Sigmoid colon (tissue), 7 donors: ENCODE measurements at places on chromosomes 3 and 15.

DNA sequence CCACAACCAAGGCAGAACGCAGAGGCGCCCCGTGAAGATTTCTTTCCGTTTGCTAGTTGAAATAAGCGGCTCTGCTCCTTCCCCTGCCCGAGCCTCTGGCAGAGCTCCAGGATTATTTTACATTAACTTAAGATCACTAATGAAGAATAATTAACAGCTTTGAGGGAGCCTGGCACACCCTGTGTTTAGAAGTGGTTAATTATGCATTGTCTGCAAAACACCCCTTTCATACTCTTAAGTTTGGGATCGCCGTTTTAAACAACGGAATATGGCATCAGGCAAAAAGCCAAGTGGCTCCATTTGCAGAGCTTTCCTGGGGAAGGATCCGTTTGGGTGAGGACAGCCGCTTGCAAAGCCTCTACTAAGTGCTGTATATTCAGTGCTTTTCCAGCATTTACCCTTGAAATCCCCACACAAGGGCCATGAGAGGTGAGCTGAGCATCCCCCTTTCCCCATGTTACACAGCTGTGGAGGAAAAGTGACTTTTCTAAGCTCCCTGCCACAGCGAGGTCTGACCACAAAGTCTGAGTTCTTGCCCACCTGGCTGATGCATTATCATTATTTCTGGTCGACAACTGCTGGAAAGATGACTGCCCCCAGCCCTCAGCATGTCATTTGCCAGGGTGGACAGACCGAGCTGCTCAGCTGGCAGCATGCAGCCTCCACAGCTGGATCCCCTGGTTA lies 33.9 kb downstream of the IQSEC1 start:
- no peak for DNase-seq

DNA sequence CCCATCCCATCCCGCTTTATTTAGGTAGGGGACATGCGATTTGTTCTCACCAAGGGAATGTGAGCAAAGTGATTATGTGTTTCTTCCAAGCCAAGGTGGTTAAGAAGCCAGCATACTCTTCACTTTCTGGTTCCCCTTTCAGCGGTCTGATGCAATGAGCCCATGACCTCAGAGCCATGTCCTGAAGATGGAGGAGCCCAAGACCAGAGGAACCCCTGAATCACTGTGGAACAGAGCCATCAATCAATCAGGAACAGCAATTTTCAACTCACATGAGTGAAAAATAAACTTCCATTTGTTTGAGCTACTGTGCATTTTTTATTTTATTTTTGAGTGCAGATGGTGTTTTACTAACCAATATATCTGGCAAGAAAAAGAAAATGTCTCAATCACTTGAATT lies 10.8 kb downstream of the THRB start:
- no peak for DNase-seq

GRCh38 chr3:58234516-58234931 lies 3.1 kb upstream of the ABHD6 start:
- no peak for DNase-seq

GRCh38 chr3:173983343-173983742 lies 585.8 kb downstream of the NLGN1 start:
- no peak for DNase-seq

- no peak for DNase-seq
Observed at GRCh38 chr3:154794391-154794790, 285.7 kb upstream of the MME start.

DNA sequence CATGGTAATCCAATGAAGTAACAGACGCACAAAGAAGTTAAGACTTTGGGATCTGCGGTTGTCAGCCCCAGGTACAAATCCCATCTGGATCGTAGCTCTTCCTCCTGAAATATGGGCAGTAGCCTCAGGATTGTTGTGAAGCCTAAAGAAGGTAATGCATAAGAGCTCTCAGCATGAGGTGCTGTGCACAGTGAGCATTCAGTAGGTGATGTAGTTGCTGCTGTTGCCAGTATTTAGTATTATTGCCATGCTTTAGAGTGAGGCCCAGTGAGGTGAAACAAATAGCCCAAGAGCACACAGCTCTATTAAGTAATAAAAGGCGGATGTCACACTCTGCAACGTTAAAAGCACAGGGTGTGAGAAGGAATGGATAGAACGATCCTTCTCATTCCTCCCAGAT lies 225.7 kb downstream of the GABRG3 start:
- DNase-seq: no peak

GRCh38 chr3:4589475-4590097 lies 96.4 kb downstream of the ITPR1 start:
- no peak for DNase-seq
